Small intestine (tissue), 16 donors: ENCODE measurements at places on chromosomes 3 and 15.
A peak's percentile ranks its signal among the peaks of the same experiment; 100 is the strongest.

DNA sequence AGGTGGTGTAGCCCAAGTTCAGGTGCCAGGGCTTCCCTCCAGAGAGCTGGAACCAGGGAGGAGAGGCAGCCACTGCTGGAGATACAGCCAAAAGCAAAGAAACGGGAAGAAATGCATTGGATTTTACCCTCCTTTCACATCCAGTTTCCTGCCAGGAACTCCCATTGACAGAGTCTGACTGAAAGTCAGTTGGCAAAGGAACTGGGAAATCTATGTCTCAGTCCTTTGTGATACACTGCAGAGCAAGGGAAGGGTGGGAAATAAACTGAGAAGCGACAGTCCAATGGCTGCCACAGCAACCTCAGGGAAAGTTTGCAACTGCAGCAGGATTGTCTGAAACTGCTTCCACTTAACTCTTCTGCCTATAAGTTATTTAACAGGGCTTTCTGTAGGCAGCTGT lies 142.6 kb downstream of the SATB1 start:
- DNase-seq: no peak

DNA sequence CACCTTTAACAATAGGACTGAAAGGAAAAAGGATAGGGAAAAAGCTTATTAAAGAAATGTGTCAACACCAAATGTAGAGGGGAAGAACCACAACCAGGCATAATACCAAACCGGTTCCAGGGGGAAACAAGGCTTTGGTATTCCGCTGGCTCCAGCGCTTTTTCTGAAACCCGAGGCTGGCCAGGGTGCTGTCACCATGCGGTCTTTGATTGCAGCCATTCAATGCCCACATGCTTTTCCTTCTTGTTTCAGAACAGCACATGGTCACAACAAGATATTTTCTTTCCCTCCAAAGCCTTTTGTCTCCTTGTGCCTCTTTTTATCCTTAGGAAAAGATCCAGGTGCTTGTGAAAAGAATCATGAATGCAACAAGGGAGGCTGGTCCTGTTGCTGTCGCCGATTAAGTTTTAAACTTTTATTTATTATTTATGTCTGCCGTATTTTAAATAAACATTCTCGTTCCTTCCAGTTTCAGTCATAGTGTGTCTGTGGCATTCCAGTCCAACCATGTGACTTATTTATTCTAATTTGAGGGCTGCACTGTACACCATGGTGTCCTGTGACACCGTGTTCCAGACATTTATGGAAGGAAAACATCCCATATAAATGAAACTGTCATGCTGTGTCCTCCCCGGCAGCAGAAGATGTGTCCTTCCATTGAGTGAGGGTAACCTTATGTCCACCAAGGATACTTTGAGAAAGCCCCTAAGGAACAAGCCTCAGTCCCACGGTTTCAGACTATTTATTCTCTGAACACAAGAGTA lies 41.1 kb downstream of the CCK start:
- DNase-seq: no peak

GRCh38 chr3:119346076-119346496 lies 51.9 kb downstream of the ARHGAP31 start:
- DNase-seq: peak; percentile 22

DNA sequence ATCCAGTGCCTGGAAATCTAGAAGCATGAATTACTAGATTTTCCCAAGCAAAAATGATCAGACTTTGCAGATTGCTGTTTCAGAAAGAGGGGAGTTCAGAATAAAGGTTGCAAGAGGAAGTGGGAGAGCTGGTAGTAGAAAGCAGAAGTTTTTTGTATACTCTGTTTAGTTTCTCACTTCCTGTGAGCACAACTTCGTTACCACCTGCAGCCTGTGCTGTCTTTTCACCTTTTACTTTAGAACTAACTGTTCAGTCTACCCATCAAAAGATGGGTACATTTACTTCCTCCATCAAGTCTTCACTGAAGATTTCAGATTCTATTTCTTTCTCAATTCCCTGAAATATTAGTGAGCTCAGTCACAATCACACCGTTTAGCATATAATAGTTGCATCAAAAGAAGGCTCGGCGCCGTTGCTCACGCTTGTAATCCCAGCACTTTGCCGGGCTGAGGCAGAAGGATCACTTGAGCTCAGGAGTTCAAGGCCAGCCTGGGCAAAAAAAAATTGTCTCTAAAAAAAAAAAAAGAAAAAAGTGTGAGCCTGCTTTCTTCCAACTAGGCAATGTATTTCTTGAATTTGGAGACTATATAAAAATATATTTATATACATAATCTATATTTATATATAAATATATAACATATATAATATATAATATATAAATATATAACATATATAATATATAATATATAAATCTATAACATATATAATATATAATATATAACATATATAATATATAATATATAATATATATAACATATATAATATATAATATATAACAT lies 1.8 kb upstream of the CEP97 start:
- DNase-seq: no peak

GRCh38 chr3:58004973-58005372 lies 3.2 kb upstream of the FLNB start:
- DNase-seq: peak; percentile 65

- DNase-seq: no peak
These were observed 217.4 kb upstream of the EOMES start for GRCh38 chr3:27939521-27939920.

DNA sequence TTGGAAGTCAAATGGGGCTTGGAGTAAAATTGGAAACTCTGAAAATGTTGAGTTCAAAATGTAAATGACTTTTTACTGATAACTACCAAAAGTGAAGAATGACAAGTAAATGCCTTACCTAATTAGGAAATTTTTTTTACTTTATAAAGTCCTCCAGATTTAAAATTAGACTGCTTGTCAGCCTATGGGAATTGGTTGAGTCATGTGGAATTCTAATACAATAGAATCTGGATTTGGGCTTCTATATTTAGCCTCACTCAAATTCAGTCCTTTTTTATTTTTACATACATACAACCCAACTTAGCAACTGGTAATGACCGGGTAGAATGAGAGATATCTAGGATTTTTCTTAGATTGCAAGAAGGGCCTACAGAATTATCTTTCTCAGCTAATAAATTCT lies 158.9 kb upstream of the CADPS start:
- DNase-seq: no peak

- no peak for DNase-seq
These were observed 40.1 kb upstream of the PSMD6 start for GRCh38 chr3:64063207-64063982.

GRCh38 chr15:75721480-75721922 lies 8.9 kb upstream of the CSPG4 start:
- no peak for DNase-seq

- DNase-seq: no peak
These were observed 81.8 kb downstream of the TP63 start for GRCh38 chr3:189712906-189713483.

DNA sequence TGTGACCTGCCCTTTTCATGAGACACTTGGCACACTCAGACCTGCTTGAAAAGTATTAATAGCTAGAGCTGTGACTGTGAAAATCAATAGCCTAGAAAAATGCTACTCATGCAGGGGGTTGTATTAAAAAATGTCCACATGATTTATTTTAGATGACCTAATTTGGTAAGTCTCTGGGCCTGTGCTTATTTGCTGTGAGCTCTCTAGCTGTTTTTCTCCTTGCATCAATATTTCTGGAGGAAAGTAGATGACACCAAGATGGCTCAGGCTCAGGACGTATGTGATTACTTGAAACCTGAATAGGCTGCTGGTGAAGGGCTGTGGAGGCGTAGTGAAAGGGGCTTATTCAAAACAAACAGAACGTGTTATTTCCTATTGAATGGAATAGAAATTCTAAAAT lies 29.5 kb downstream of the KCNAB1 start:
- no peak for DNase-seq

- DNase-seq: no peak
These were observed 2.6 kb upstream of the CDV3 start for GRCh38 chr3:133570937-133571320.

GRCh38 chr3:52213901-52214300 lies 11.5 kb downstream of the TLR9 start:
- no peak for DNase-seq

GRCh38 chr15:70195587-70196305 lies 98.0 kb upstream of the TLE3 start:
- DNase-seq: no peak

GRCh38 chr3:11835028-11835639 lies 11.6 kb downstream of the TAMM41 start:
- no peak for DNase-seq

GRCh38 chr3:158769952-158770740 lies 31.7 kb upstream of the MFSD1 start:
- no peak for DNase-seq

GRCh38 chr3:49554633-49555265 lies 472 bp downstream of the BSN start:
- DNase-seq: peak; percentile 34

DNA sequence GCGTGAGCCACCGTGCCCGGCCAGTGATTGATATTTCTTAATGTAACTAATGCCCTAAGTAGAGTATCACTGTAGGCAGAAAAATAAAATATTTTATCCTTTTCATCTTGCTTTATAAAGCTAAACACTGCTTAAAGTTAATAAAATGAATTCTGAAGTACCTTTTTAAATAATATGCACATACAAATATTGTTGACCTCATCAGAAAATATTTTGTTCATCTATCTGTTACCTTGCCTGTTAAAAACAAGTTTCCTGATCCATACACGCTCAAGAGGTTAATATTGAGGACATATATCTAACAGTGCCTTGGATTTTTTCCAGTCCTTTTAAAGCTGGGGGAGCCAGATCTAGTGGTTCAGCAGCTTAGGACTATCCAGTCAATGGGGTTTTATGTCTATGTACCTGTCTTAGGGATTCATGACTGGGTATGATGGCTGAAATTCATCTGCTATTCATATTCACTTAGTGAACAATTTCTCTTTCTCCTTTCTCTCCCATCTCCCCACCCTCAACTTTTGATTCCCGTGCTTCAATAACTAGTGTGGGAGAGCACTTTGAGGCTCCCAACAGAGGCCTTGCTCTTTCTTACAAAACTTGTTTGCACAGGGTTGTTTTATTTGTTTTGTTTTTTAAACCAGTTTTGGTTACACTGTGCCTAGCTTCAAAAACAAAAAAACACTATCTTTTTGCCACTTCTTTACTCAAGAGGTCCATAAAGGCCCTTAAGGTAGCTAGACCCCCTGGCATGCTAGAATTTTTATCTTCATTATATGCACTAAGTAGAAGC lies 7.0 kb downstream of the SLC25A36 start:
- DNase-seq: no peak

GRCh38 chr3:181755959-181756358 lies 44.2 kb downstream of the SOX2 start:
- DNase-seq: no peak

- no peak for DNase-seq
These were observed 11.1 kb downstream of the MAGEF1 start for GRCh38 chr3:184700759-184701158.

DNA sequence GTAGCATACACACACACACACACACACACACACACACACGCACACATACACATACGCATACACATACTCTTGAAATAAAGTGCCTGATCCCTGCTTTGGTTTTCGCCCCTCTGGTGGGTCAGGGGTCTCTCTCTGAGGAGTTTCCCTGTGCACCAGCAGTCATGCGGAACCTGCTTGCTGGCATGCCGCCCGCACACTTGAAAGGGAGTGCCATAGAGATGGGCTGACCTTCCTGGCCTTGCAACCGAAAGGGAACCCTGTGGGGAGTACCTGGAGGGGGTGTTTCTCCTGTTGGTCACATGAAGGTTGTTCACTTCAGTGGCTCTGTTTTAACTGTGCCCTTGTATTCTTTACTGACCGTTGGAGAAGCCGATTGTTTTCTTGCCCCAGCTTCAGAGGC lies 752.3 kb downstream of the NR2F2 start:
- DNase-seq: no peak
